ENCODE measurements at places on chromosomes 3 and 15.
A peak's percentile ranks its signal among the peaks of the same experiment; 100 is the strongest.

- H3K27ac ChIP-seq = no peak overlapping the region
- H3K36me3 ChIP-seq = no peaks in the 10 kb centered on the region
- no peaks in the 10 kb centered on the region for H3K27me3 ChIP-seq
- H3K4me3 ChIP-seq = no peak overlapping the region
- no peaks in the 10 kb centered on the region for H3K4me1 ChIP-seq
- no peak for DNase-seq
Measured at GRCh38 chr3:193310914-193311723, 67.4 kb downstream of the ATP13A5 start.

GRCh38 chr3:129526121-129526900 is 2.1 kb upstream of the RHO start:
- no peak overlapping the region for H3K4me3 ChIP-seq
- no peaks in the 10 kb centered on the region for H3K27me3 ChIP-seq
- DNase-seq = no peak
- peaks cover 3% of the 10 kb centered on the region for H3K4me1 ChIP-seq

GRCh38 chr15:56886363-56886931 is 32.0 kb upstream of the TCF12 start:
- H3K4me3 ChIP-seq = peak overlapping the region; percentile 63
- H3K27me3 ChIP-seq = no peaks in the 10 kb centered on the region
- DNase-seq = no peak
- H3K4me1 ChIP-seq = peaks cover 9% of the 10 kb centered on the region

- no peaks in the 10 kb centered on the region for H3K27me3 ChIP-seq
- H3K27ac ChIP-seq = no peak overlapping the region
- peaks cover 15% of the 10 kb centered on the region for H3K36me3 ChIP-seq
Measured at GRCh38 chr3:184171562-184171961, 3.1 kb upstream of the AP2M1 start.

DNA sequence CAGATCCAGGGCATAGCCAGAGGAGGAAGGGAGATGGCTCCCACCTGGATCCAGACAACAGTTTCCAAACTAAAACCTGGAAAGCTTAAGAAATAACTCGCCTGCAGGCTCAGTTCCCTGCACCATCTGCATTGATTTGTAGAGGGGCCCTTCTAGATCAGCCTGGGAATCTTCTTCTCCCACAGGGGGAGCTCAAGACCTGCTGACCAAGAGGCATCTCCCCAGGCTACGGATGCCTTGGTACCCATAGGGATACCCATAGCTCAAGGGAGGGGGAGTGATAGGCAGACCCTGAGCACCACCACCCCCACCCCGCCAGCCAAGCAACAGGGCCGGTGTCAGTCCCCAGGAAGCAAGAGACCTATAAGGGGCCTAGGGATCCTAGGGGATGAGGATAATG is 28.0 kb upstream of the DCLK3 start:
- H3K36me3 ChIP-seq = no peaks in the 10 kb centered on the region
- H3K4me1 ChIP-seq = no peaks in the 10 kb centered on the region
- H3K27ac ChIP-seq = no peak overlapping the region
- H3K4me3 ChIP-seq = no peak overlapping the region

DNA sequence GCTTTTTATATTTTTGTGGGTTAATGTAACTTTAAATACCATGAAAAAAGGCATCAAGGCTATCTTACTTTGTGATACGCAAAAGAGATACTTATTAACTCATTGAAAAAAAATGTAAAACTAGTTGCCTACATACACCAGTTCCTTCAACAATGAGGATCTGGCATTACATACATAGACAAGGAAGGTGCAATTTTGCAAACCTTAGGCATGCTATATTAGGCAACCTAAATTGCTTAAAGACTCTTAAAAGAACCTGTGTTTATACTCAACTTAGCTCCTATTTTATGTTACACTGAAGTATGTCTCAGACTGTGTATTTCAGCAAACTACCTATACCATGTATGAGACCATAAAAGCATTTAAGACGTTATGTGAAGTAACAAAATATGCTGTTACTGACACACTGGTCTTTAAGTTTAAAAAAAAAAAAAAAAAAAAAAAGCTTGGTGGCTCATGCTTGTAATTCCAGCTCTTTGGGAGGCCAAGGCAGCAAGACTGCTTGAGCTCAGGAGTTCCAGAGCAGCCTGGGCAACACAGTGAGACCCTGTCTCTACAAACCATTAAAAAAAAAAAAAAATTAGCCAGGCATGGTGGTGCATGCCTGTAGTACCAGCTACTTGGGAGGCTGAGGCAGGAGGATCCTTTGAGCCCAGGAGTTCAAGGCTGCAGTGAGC is 9.1 kb downstream of the TASOR start:
- no peaks in the 10 kb centered on the region for H3K4me1 ChIP-seq
- no peaks in the 10 kb centered on the region for H3K36me3 ChIP-seq
- H3K4me3 ChIP-seq = no peak overlapping the region
- H3K27me3 ChIP-seq = no peaks in the 10 kb centered on the region
- DNase-seq = no peak

- no peaks in the 10 kb centered on the region for H3K4me1 ChIP-seq
- H3K36me3 ChIP-seq = no peaks in the 10 kb centered on the region
- no peaks in the 10 kb centered on the region for H3K27me3 ChIP-seq
- DNase-seq = no peak
- no peak overlapping the region for H3K27ac ChIP-seq
Measured at GRCh38 chr3:81989758-81990157, 228.3 kb upstream of the GBE1 start.

- no peaks in the 10 kb centered on the region for H3K4me1 ChIP-seq
- H3K27ac ChIP-seq = no peak overlapping the region
- no peak overlapping the region for H3K4me3 ChIP-seq
- peak; percentile 66 for DNase-seq
Measured at GRCh38 chr3:69472093-69472492, 86.2 kb upstream of the FRMD4B start.

- DNase-seq = no peak
- no peaks in the 10 kb centered on the region for H3K27me3 ChIP-seq
- no peaks in the 10 kb centered on the region for H3K4me1 ChIP-seq
- H3K27ac ChIP-seq = no peak overlapping the region
- H3K4me3 ChIP-seq = no peak overlapping the region
Measured at GRCh38 chr3:23002151-23002550, 201.0 kb upstream of the UBE2E2 start.

DNA sequence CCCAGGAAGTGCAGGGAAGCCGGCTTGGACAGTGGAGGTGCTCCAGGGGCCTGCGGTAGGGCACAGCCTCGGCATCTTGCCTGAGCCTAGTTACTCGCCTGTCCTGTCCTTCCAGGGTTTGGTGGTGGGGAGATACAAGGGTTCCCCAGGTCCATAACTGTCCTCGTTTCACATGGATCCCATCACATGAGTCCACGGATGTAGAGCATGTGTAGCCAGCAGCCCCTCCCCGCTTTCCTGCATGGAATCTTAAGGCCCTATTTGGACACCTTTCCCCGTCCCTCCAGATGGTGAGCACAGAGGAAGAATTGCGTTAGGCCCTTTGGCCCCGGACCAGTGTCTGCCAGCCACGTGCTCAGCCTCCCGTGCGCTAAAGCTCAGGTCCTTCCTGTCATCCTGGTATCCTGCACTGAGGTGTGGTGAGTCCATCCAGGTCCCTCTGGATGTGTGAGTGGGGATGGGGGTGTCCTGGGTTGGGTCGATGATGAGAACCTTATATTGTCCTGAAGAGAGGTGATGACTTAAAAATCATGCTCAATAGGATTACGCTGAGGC is 230.4 kb downstream of the SNRPN start:
- H3K4me1 ChIP-seq = no peaks in the 10 kb centered on the region
- H3K36me3 ChIP-seq = no peaks in the 10 kb centered on the region
- H3K27me3 ChIP-seq = no peaks in the 10 kb centered on the region
